ENCODE measurements at places on chromosomes 5 and 9.

- DNase-seq = peak; percentile 38
Observed at GRCh38 chr9:75826314-75826713, 64.2 kb upstream of the PCSK5 start.

DNA sequence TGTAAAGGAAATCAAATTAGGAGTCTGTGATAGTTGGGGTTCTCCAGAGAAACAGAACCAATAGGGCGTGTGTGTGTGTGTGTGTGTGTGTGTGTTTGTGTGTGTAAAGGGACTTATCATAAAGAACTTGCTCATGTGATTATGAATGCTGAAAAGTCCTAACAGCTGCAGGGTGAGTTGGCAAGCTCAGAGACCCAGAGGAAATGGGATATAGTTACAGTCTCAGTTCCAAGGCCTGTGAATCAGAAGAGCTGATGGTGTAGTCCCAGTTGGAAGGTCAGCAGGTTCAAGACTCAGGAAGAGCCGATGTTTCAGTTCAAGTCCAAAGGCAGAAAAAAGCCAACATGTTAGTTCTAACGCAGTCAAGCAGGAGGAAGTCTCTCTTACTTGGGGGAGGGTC is 214.2 kb downstream of the ELAVL2 start:
- no peak for DNase-seq

- DNase-seq = peak; percentile 45
Observed at GRCh38 chr5:133977161-133977787, 8.8 kb upstream of the C5orf15 start.

DNA sequence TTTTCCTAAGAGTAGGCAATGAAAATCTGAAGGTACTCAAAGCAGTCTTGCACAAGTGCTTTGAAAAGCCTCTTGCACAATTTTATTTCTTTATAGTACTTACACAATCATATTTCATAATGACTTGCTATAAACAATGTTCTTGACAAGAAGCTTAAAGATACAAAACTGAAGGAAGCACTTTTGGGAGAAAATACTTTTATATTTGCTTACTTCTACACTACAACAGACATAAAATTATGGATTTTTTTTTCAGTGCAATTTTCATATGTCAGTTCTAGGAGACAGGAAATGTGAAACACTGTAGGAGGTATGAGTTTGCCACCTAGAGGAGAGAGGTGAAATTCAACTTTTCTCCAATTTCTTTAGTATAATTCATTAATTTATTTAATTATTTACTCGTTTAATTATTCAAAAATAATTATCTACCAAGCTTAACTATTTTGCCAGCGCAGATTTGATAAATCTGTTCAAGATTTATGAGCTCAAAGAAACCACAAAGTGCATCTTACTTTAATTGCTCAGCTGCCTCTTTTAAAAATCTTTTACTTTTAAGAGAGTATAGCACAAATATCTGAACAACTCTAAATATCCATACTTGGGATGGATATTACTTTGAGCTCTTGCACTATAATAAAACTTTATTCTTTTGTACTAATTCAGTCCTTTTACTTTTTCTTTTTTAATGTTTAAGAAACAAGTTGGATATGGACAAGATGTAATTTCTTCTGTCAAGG is 29.0 kb upstream of the CDKN2B start:
- DNase-seq = peak; percentile 70

DNA sequence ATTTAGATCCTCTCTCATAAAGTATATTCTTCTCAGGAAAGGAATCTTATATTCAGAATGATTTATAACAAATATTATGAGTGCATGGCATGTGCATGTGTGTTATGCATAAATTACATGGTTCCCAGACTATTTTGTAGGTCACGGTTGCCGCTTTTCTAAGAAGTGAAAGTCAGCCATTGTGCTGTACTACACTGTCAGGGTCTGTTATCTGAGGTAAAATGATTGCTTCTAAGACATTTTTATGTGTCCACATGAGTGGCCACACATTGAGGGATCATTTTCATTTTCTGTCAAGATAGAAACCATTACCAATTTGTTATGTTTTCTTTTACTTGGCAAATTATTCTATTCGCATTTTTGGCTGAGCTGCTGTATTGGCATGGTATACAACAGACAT is 210.8 kb downstream of the CWC27 start:
- DNase-seq = no peak

DNA sequence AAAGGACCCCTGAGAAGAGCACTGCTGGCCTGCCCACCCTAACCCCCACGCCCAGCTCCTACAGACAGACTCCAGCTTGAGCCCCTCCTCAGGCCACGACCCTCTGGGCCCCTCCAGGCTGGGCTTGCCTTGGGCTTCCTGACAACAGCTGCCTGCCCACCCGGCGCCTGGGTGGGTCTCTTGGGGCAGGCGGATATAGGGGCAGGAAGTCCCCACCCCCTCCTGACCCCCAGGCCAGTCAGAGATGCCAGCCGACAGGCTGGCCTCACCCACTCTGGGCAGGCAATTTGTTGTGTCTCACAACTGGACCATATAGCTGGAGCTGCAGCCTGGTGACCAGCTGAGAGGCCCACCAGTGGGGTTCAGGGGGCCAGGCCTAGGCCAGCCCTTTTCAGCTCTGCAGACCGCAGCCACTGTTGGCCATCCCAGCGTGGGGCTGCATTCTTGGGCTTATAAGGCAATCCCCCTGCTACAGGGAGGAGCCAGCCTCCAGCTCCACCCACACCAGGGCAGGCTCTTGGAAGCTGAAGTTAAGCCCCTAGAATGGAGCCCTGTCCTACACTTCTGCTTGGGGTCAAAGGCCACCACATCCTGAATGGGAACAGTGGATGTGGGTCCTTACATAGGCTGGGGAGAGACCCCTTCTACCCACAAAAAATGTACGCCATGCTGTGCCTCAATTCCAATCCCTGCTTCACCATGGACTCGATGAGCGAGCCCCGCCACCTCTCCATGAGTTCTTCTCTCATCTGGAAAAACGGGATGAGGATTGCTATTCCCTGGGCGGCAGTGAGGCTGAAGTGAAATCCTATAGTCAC is 2.0 kb downstream of the PDLIM7 start:
- no peak for DNase-seq

- peak; percentile 93 for DNase-seq
Observed at GRCh38 chr5:142680605-142681259, 5.2 kb downstream of the FGF1 start.

- peak; percentile 78 for DNase-seq
Observed at GRCh38 chr5:172903790-172904189, 55.4 kb upstream of the RPL26L1 start.

DNA sequence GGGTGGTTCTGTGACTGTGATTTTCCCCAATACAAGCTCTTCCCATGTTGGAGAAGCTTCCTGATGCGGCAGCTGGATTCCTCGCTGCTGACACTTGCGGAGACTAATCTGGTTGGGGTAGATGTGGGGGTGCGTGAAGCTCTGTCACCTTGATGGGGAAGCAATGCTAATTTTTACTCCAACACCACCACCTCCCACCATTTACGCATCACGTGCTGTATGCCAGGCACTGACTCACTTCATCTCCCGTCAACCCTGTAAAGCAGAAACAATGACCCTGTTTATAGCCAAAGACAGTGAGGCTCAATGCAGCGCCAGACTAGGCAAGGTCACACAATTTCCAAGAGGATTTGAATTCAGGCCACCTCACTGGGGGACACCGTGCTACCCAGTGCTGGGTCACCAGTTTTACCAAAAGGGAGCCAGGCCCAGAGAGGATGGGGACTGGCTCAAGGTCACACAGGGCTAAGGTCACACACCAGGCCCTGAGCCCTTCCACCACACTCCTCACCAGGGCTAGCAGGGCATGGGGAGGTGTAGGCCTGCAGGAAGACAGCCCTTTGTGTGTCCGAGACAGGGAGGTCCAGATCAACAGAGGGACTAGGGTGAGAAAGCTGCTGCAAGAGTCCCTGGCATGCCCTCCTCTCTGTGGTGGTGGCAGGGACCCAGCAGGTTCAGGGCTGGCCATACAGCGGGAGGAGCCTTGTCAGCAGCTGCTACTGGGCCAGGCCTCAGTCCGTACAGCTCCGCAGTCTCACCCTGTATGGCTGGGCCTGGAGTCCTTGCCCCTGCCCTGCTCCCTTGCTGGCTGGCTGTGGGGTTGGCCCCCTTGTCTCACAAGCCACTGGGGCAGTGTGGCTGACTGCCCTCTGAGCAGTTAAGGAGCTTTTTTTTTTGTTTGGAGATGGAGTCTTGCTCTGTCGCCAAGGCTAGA is 3.3 kb downstream of the STKLD1 start:
- DNase-seq = no peak

DNA sequence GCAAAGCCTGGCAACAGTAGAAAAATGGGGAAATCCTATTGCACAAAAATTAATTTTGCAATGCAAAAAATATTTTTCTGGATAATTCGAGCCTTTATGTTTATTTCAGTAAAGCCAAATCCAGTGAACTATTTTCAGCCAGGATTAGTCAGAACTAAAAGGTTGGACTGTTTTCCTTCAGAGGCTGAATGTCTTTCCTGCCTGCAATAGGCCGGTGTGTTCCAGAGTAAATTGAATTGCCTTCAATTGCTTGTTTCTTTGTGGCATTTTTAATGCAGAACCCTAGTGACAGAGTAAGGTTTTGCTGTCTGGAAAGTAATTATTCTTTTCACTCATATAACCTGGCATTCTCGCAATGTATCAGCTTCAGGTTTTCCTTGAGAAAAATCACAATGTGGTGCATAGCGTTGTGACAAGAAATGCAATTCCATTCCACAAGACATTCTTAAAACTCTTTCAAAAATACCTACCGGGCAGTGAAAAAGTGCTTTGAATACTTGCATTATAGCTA is 183.7 kb downstream of the GLIS3 start:
- DNase-seq = no peak
